ENCODE measurements at places on chromosomes 2 and 18.

DNA sequence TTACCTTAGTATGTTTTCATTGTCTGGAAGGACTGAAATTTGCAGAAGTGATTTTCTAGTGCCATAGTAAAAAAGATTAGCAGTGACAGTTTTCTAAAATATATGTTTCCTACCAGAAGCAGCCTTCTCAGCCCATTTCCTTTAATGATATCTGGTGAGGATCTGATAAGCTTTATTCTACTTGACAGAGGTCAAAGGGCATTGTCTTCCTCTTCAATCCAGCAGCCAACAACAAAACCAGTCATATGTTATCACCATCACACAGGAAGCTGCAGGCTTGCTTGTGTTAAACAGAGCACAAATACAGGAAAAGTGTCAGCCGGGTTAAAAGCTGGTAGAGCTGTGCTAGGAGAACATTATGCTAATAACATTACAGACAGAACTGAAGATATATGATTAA is 35.6 kb upstream of the ZSWIM2 start:
- DNase-seq, result no peak

GRCh38 chr2:16446706-16447105 is 218.9 kb downstream of the CYRIA start:
- DNase-seq, result no peak

DNA sequence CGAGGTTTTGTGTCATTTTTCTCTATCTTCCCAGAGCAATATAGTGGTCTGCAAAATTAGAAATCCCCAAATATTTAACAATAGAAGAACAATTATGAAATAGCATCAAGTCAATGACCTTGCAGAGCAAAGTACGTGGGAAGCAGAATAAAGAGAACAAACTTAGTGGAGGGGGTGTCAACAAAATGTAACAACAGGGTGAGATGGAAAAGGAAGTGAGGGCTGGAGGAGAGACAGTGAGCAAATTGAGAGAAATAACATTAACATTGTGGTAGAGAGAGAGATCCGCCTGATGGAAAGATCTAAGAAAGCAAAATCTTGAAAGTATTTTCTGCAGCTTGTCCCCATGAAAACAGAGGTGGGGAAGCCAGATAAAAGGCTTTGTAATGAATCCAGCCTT is 23.4 kb downstream of the ARHGAP15 start:
- no peak for DNase-seq

- no peak for DNase-seq
These were observed 96.2 kb upstream of the ARHGAP28 start for GRCh38 chr18:6633310-6633709.

GRCh38 chr2:240405684-240406313 is 29.7 kb upstream of the GPC1 start:
- no peak for DNase-seq

DNA sequence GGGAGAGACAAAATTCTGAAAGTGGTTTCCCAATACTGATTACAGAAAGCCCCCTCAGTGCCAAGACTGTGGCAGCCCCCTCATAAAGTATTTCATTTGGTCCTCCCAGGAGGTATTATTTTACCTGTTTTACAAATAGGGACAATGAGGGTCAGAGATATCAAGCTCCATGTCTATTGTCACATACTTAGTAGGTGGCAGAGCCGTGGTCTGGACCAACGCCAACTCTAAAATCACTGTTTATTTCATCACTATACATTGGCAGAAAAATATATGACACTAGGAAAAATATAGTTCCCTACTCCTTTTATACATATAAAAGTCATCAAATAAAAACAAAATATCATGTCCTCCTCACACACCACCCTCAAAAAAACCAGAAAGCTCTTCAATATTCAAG is 68.6 kb downstream of the DHRS9 start:
- no peak for DNase-seq

- no peak for DNase-seq
These were observed 728 bp downstream of the AUP1 start for GRCh38 chr2:74528600-74529356.

GRCh38 chr18:58205443-58206160 is 161.6 kb downstream of the NEDD4L start:
- no peak for DNase-seq

DNA sequence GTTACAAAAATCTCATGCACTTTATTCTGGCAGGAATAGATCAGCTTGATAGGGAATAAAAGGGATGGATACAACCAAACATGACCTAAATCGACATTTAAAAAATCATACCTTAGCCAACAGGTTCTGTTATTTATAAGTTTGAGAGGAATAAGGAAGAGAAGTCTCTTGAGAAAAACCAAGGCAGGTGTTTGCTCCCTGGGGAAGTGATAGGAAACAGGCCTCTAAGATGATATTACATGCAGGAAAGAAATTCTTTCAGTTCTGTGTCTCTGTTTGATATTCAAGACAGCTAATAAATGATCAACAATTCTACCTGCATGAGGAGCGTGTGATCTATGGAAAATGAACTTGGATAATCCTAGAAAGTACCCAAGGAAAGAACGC is 184.8 kb upstream of the ZEB2 start:
- DNase-seq, result no peak

DNA sequence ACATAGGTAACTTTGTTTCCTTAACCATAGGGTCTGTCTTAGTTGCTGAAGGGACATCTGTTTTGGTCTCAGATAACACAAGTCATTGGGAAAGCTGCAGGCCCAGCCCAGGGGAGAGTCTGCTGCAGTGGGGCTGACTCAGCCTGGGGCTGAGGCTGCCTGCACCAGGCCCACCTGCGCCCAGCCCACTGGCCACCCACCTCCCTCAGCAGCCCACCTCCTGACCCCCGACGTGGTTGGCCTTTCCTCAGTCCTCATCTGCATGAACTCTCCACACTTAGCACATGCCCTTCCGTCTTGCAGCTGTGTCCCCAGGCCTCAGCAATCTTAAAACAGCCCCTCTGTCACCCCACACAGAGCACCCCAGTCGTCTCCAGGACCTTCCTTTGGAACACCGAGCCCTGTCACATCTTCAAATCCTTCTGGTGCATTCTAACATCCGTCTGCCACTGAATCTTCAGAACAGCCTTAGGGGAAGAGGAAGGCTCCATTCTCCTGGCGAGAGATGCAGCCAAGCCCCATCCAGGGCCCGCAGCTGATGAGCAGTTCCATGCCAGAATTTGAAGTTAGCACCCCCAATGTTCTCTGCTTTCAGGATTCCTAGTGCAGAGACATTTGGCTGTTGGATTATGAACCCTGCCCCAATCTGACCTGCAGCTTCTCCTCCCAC is 231.4 kb downstream of the SEPTIN10 start:
- no peak for DNase-seq

GRCh38 chr2:65638443-65638842 is 206.0 kb upstream of the SPRED2 start:
- DNase-seq, result no peak

DNA sequence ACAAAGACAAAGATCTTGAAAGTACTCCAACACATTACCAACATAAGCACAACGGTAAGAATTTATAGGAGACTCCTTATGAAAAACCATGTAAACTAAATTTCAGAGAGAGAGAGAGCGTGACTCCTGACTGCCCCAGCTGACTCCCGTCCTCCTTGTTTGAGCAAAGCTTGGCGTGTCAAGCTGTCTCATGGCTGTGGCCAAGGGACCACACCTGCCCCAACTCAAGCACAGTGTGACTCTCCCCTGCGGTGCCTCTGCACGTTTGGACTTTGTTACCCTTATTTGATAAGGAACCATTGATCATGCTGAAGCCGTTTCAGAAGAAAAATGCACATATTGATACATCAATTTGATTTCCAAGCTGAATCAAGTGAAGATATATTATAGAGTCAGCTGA is 124.8 kb downstream of the COL6A3 start:
- DNase-seq, result no peak

- peak; percentile 10 for DNase-seq
These were observed 240.0 kb downstream of the LOXHD1 start for GRCh38 chr18:46416706-46417638.
